NCI-H1417 treated with DMSO at 0.1 percent for 48 hours (cell line): ENCODE measurements at places on chromosomes 3 and 15.

DNA sequence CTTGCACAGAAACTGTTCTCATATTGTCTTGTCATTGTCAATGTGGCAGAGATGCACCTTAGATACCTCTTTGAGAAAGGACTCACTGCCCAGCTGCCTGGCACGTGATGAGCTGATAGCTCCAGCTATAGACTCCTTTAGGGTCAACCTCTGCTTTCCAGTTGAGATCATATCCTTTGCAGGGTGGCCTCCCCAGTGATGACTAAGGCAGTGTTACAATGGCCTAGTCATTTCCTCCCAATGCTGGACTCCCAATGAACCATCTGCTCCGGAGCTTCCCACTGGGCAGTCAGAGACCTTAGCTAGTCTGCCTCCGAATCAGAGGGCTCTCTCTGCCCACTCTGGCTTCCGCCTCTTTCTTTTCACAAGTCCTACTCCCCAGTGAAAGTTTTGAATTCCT lies 79.5 kb downstream of the CHRD start:
- no peak for DNase-seq

DNA sequence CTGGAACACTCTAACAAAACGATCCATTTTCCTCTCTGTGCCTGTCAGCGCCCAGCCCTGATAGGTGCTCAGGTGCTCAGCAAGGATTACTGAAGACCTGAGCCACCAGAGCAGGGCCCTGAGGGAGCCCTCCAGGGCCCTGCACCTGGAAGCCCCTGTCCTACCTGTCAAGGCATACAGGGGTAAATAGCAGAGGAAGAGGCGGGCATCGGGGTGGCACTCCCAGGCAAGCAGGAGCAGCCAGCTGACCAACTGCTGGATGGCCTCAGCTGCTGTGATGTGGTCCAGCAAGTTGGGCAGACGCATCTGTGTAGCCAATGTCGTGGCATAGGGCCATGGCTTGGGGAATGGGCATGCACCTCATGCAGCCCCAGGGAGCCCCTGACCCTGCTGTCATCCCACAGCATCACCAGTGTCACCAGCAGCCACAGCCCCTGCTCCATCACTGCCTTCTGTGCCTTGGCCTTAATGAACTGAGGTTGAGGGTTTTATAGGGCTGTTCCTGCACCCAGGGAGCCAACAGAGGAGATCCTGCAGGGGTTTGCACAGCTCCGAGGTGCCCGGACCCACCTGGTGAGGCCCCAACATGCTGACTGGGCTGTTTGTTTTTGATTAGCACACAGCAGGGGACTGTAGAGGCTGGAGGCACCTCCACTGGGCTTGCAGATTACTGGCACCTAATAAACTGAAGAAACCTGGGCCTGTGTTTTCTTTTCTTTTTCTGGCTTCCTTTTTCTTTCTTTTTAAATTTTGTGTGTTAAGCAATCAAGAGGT lies 7.9 kb upstream of the WDR6 start:
- no peak for DNase-seq

- DNase-seq: no peak
Observed at GRCh38 chr3:18222686-18223085, 202.5 kb downstream of the SATB1 start.

DNA sequence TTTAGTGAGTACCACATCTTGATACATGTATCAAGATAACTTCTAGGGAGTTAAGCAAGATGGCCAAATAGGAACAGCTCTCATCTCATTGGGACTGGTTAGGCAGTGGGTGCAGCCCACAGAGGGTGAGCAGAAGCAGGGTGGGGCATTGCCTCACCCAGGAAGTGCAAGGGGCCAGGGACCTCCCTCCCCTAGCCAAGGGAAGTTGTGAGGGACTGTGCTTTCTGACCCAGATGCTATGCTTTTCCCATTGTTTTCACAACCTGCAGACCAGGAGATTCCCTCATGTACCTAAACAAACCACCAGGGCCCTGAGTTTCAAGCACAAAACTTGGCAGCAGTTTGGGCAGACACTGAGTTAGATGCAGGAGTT lies 665.0 kb upstream of the CBLB start:
- no peak for DNase-seq

GRCh38 chr15:98795980-98796379 lies 147.6 kb downstream of the IGF1R start:
- no peak for DNase-seq

DNA sequence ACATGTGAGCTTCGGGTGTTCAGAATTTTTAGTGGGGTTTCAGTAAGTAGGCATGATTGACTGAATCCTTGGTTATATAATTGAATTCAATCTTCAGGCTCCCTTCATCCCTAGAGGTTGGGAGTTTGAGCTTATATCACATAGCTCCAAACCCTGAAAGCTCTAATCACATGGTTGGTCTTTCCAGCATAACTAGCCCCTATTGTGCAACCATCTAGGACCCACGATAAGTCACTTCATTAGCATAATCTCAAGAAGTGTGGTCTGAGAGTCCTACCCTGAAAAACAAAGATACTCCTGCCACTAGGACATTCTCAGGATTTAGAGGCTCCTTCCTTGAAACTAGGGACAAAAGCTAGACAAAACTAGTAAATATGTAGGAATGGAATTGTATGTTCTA lies 348.9 kb upstream of the CBLB start:
- no peak for DNase-seq

DNA sequence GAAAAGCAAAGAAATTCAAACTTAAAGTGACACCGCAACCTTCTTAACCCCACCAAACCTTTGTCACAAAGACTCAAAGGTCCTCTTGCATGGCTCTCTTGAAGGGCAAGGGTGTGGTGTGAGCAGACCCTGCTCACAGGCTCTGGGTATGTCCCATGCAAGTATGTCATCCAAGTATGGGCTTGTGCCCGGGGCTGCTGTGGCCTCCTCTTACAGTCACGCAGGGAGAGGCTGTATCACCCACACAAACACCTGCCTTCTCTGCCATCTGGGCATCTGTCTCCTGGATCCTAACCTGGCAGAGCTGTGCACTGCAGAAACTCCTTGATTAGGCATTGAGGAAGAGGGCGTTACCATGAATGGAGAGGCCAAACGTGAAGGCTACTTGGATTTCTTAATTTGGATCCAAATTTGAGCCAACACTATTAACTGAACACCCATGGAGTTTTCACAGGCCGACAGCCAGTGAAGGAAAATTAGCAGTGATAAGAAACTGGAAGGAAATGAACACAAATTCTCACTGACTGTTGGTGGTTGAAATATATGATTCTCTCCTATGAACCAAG lies 146.6 kb downstream of the DUT start:
- DNase-seq: no peak

- DNase-seq: no peak
Observed at GRCh38 chr3:171704002-171704401, 106.3 kb downstream of the PLD1 start.

DNA sequence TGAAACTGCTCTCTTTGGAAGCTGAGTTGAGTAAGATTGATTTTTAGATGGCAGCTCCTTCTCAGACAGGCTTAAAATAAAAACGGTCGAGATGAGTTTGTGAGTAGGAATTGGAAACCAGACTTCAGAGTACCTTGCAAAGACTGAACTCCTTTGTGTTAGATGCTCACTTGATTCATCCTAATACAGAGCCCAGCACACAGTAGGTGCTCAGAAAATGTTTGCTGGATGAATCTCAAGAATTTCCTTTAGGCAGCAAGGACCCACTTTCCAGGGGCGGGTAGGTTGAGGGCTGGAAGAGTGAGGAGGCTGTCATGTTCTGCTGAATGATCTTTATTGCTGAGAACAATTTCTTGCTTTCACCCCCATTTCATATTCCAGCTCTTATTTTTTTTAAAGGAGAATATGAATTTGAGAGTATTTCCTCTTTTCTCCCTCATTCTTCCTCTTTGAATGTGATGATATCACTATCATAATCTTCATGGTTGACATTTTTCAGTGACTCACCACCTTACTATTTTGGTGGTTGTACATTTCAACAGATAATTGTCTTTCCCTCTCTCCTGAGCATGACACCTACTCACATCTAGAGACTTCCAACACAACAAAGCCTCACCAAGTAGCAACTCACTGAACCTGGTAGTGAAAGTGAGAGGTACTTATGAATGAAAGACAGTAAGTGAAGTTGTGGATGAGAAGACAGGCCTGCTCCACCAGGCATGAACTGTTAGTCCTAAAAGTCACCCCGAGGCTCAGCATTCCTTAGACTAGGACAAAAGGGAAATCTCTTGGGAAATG lies 113.3 kb downstream of the PDCD6IP start:
- no peak for DNase-seq

DNA sequence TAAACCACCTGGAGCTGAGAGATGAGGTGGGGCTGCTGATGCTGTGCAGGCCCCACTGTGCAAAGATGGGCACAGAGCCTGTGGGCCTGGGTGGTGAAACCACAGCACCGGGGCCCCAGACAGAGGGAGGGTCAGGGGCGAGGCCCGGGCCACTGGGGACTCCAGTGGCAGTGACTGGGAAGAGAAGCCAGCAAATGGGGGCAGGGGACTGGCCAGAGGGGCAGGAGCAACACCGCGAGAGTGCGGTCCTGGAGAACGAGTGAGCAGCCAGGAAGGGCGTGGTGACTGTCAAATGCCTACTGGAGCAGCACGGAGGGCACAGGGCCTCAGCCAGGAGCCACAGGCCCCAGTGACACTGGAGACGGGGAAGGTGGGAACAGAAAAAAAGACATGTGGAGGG lies 39.8 kb downstream of the HCN4 start:
- no peak for DNase-seq

DNA sequence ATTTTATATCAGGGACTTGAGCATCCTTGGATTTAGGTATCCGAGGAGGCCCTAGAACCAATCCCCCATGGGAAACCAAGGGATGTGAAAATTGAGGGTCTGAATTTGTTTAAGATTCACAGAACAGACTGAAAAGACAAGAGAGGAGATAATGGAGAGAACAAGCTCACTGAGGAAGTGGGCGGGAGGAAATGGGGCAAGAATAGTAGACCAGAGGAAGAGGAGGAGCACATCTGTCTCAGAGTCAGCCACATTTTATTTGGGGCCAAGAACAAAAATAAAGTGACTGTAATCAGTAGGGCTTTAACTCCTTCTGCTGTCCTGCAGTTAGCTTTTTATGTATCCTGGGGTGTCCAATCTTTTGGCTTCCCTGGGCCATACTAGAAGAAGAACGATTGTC lies 63.8 kb downstream of the BLM start:
- DNase-seq: no peak

DNA sequence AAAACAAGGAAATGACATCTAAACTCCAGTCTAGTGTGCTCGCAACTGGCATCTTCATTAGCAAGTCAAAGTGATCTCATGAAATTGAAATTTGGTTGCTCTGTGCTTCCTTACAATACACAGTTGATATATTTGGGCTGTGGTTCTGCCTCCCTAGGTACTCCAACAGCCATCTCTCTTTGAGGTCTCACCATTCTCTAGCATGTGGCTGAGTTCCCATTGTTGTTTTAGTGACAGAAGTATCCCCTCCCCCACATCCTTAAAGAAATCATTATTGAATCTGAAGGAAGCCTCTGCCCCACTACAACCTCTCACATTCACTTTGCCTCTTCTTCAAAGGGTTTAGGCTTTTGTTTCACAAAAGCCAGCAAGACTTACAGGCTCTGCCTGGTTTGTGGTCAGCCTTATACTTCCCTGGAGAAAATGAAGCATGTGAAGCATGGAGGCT lies 516.5 kb downstream of the NLGN1 start:
- DNase-seq: no peak

DNA sequence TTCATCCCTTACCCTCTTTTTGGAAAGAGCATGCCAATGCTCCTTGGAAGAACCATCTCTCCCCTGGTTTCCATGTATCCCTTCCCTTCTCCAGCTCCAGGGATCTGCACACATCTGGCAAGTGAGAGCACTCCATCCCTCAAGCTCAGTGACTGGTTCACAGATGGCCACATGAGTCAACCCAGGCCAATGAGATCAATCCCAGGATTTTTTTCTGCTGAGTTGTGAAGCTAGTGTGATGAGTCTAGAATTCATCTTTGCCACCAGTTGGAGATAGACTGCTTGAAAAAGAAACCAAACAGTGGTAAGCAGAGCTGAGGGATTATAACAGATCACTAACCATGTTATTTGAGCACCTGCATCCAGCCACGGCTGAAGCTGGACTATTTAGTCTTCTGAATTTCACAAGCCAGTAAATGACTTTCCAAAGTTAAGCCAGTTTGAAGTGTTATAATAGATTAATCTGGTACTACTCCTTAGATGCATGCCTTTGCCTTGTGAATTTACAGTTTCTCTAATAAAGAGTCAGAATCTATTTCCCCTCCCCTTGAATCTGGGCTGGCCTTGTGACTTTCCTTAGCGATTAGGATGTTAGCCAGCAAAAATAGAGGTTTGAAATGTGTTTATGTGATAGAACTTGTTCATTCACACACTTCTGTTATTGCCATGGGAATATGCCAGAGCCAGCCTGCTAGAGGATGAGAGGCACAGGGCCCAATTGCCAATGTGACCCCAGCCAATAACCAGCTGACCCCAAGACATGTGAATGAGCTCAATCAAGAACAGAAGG lies 159.8 kb downstream of the WNT5A start:
- DNase-seq: no peak

- DNase-seq: no peak
Observed at GRCh38 chr3:189988322-189988721, 132.4 kb downstream of the P3H2 start.

GRCh38 chr15:62895905-62896316 lies 146.6 kb upstream of the TPM1 start:
- DNase-seq: no peak

DNA sequence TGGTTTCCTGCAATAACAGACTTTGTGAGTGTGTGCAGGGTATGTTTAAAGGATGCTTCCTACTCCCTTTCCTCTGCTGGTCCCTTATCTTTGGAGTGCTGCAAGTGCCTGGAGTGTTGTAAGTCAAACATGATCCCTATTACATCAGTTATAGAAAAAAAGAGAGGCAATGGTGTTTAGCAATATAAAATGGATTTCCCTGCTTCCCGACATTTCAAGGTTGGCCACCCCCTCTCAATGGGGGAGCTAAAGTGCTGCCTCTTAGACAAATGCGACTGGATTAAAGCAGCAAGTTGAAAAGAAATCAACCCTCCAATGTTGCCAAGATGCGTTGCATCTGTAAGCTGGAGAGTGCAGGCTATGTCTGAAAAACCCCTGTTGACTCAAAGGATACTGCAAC lies 203.1 kb upstream of the WNT5A start:
- DNase-seq: no peak

- DNase-seq: no peak
Observed at GRCh38 chr15:78129751-78130287, 1.4 kb downstream of the CIB2 start.

- no peak for DNase-seq
Observed at GRCh38 chr3:194177141-194177540, 41.2 kb downstream of the HES1 start.

GRCh38 chr15:58585693-58586443 lies 154.1 kb downstream of the LIPC start:
- DNase-seq: no peak

GRCh38 chr3:359672-360071 lies 163.1 kb downstream of the CHL1 start:
- DNase-seq: no peak

- DNase-seq: no peak
Observed at GRCh38 chr3:72318504-72319193, 529.6 kb downstream of the SHQ1 start.

- no peak for DNase-seq
Observed at GRCh38 chr3:16171825-16172224, 2.7 kb upstream of the GALNT15 start.

DNA sequence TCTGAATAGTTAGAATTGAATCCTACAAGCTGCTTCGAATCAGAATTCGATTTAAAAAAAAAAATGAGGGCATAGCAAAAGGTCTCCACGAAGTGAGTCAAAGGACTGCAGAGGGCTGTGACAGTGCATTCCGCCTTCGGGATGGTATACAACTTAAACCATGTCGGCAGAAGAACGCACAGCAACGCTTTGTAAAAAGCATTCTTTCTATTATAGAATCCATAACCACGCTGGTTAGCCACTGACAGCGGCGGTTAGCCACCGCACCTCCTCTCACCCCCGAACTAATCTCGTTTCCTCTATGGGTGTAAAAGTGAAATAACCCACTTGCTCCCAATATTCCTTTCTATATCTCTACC lies 664 bp upstream of the PIK3CA start:
- DNase-seq: no peak
